ENCODE measurements at places on chromosomes 2 and 18.

DNA sequence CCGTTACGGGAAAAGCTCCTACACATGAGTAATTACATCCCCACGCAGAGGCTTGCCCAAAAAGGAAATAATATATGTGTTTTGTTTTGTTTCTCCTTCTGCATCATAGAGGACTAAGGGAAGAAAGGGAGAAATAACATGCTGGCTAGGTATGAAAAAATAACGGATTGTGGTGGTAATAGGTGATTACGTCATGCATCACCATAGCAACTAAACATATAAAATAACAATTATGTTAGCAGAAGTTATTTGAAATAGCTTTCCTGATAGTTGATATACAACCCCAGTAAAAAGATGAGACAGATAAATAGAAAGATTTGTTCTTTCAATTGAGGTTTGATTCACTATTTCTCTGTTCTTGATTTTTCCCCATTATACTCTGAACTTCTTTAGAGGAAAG lies 518.0 kb downstream of the ZNF516 start:
- DNase-seq: no peak

DNA sequence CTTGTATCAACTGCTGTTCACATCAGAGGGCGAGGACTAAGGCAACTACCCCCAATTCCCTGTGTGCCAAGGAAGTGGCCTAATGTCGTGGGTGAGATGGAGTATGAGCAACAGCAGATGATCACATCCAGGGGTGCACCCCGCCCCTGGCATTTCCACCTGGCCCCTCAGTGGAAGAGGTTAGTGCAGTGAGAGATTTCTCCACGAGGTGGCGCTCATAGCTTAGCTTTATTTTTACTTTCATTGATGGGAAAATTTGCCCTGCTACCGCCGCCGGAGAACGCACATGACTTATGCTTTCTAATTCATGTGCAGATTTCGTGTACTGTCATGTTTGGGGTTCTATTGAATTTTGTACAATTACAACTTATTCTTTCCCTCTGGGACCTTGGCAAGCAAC lies 470.6 kb upstream of the MEX3C start:
- no peak for DNase-seq

- no peak for DNase-seq
Measured at GRCh38 chr2:108895188-108895587, 93.8 kb downstream of the EDAR start.

DNA sequence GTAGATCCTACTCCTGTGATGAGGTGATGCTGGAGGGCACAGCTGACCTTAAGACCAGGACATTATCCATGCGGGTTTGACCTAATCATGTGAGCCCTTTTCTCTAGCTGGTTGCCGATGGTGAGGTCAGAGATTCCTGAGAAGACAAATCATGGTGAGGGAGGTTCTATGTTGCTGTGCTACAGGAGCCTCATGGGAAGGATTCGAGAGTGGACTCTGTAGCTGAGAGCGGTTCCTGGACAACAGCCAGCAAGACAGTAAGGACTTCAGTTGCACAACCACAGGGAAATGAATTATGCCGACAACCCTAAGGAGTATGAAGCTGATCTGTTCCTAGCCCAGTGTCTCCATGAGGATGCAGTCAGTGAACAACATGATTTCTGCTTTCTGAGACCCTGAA lies 80.4 kb downstream of the EPB41L3 start:
- no peak for DNase-seq

DNA sequence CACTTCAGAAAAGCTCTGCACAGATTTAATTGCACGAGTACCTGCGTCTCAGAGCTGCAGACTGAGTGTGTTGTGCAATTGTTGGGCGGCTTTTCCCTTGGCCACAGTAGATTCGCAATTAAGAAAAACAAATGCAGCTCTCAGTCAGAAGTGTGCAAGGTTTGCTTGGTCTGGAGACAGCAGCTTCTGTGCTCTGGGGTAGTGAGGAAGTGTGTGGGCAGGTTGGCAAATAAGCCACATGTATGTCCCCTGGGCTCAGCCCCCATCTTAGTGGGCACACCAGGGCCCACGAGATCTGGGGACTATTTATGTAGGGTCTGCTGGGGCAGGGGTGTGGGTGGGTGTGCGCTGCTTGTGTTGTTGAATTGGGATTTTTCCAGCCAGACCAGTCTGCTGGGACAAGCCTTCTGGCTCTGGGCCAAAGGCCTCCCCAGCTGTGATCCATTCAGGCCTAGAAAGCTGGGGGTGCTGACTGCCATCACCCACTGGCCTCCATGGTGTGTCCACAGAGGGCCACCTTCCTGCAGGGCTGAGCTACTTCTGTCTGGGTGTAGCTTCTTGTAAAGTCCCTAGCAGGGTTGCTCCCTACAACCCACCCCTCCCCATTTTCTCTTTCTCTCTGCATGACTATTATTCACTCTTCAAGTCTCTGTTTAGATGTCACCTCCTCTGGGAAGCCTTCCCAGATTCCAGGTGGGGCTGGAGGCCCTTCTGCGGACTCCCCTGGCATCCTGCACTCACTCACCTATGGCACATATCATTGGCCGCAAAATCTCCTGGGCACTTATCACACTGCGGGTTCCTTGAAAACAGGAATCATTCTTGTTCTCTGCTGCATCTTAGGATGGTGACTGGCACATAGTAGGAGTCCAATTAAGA lies 67.8 kb downstream of the ODC1 start:
- no peak for DNase-seq

DNA sequence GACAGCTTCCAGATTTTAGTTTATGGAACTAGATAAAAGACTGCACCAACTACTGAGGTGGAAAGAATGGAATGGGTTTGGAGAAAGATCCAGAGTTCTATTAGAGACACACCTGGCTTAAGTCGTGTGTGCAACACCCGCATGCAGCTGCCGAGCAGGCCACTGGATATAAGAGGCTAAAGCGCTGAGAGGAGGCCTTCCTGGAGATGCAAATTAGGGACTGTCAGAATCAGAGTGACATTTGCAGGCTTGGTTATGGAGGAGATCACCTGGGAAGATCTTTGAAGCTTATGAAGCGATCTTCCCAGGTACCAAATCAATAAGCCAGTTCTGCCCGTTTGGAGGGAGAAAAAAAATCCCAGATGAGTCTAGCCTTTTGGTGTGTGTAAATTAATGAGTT lies 30.4 kb upstream of the KLHL29 start:
- no peak for DNase-seq

DNA sequence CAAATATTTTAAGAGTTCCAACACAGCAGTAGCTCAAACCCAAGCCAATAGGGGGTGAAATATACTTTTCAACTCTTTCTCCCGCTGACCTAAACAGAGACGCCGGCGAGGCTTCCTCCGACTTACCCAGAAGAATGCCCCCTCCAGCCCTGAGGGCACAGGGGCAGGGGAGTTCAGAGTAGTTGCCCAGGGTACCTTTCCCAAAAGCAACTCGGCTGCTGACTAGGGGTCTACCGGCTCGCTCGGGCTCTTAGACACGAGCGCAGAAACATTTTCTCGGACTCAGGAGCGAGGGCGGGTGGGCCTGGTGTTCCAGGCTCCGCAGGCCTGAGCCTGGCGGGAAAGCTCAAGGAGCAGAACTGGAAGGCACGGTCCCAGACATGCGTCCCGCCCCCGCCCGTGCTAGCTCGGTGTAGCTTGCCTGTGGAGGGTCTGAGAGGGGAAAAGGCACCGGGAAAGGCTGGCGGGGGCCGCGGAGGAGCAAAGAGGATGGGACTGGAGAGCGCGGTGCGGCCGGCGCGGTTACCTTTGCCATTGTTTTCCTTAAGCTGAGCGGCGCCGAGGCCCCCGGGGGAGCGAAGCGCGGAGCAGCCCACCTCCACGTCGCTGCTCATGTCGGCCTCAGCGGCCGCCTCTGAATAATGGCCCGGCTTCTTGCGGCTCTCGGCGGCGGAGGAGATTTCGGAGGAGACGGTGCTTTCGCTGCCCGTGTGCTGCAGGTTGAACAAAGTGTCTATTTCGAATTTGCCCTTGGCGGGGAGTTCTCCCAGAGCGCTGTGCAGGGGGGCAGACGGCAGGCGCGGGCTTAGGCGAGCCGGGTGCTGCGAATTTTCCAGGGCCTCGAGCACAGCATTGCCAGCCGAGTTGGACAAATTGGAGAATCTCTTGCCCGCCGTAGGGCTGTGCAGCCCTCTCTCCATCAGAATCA lies 674 bp downstream of the EVX2 start:
- no peak for DNase-seq

GRCh38 chr2:159904959-159905305 lies 106.9 kb upstream of the CD302 start:
- DNase-seq: no peak

- no peak for DNase-seq
Measured at GRCh38 chr2:54767921-54768320, 44.5 kb downstream of the EML6 start.

- DNase-seq: no peak
Measured at GRCh38 chr2:173252581-173252980, 102.1 kb upstream of the CDCA7 start.

DNA sequence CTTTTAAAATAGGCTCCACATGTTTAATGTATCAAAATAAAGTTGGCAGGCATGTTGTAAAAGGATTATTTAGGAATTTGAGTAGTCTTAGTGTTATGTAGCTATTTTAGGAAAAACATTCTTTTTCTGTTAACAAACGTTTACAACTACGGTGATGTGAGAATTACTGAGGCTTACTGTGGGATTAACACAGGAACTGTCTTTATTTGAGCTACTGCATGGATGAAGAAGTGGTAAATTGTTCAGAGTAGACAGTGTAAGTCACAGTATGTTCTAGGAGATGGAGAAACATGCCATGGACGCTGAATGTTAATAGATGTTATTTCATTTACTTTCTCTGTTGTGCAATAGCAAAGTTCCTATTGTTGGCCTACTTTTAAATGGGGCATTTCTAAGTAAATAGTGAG lies 1.6 kb downstream of the PPM1B start:
- no peak for DNase-seq

DNA sequence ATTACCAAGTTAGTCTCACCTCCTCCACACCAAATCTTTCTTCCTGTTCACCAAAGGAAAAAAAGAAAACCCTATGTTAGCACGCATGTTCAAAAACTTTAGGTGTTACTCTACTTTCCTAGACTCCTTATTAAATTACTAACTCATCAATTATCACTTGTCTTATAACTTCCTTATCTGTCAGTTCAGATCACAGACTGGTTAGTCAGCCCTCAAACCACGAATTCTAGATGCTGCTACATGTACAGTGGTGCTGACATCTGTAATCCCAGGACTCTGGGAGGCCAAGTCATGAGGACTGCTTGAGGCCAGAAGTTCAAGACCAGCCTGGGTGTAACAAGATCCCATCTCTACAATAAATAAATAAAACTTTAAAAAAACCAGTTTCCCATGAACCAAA lies 3.5 kb downstream of the YWHAQ start:
- no peak for DNase-seq

DNA sequence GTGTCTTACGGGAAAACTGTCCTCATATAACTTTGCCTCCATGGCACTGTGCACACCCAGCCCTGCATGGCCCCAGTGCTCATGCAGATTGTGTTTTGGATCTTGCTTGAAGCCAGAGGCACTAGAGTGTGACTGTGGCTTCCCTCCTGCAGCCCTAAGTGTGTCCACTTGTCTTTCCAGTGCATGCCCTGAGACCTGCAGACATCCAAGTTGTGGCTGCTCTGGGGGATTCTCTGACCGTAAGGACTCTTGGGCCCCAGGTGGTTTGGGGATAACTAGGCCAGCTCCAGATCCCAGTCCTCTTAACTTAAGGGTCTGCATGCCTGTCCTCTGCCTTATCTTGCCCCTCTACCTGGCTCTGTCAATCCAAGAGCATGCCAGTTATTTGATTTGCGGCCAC lies 96.6 kb downstream of the PLB1 start:
- no peak for DNase-seq

- DNase-seq: no peak
Measured at GRCh38 chr18:58167073-58167472, 123.0 kb downstream of the NEDD4L start.

- DNase-seq: no peak
Measured at GRCh38 chr2:63614448-63614968, 25.7 kb downstream of the MDH1 start.

DNA sequence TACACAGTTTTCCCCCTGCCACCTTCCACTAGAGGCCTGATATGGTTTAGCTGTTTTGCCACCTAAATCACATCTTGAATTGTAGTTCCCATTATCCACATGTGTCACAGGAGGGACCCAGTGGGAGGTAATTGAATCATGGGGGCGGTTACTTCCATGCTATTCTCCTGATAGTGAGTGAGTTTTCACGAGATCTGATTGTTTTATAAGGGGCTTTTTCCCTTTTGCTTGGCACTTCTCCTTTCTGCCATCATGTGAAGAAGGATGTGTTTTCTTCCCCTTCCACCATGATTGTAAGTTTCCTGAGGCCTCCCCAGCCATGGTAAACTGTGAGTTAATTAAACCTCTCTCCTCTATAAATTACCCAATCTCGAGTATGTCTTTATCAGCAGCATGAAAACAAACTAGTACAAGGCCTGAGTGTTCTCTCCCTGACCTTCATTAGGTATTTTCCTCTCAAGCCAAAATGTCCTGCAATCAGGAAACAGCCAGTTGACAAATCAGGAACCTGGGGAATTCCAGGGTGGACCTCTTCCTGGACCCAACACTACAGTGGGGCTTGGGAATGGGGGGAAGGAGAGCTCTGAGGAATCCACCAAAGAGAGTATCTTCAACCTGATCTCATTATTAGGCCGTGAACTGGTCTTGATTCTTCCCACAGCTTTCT lies 129.9 kb downstream of the TXNL1 start:
- DNase-seq: no peak

- no peak for DNase-seq
Measured at GRCh38 chr2:130390460-130391057, 34.7 kb downstream of the PTPN18 start.

DNA sequence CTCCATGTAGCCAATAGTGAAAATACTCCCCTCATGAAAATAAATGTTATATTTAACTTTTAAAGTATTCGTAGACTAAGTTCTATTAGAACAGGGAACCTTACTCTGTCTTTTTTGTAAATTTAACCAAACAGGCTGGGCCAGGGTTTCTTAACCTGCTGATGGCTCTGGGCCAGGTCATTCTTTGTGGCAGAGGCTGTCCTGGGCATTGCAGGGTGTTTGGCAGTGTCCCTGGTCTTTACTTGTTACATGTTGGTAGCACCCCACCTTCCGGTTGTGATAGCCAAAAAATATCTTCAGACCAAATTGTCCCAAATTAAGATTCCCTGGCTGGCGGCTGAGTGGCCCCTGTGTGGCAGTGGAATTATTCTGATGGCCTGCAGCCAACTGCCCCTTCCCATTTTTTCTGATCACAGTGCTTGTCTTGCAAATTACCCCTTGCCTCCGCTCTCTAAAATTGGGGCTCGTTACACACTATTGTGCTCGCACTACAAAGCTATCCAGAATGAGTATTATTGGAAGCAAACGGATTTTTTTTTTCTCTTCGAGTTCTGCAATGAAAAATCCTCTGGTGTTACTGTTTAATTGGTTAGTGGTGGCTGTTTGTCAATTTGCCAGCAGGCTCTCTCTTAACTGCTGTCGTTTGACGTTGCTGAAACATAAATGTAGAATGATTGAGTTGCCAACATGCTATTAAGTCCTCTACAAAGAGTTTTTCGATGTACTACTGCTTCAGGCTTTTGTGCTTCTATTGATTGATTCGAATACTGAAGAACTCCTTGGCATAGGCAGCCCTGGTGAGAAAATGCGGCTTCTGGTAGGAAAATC lies 216.9 kb downstream of the SH3RF3 start:
- no peak for DNase-seq

GRCh38 chr2:196101325-196101991 lies 32.8 kb upstream of the DNAH7 start:
- peak; percentile 20 for DNase-seq

GRCh38 chr2:47232738-47233415 lies 77.8 kb upstream of the STPG4 start:
- no peak for DNase-seq

- DNase-seq: no peak
Measured at GRCh38 chr2:780002-780401, 102.8 kb upstream of the TMEM18 start.

Measured in GM18507 (cell line).